ENCODE measurements at places on chromosomes 5 and 9.

- DNase-seq: no peak
Observed at GRCh38 chr9:115152281-115152820, 34.4 kb upstream of the TNC start.

DNA sequence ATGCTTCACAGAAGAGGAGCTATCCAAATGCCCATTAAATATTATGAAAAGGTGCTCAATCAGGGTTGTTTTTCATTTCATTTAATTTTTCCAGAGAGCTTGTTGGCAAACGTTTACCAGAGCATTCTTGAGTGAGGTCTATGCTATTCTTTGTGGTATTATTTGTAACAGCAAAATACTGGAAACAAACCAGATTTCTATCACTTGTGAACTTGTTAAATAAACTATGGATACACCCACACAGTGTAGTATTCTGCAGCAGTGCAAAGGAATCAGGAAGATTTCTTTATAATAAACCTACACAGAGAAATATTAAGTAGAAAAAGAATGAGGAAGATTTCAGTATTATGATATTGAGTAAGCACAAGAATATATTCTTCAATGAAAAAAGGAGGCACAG, 15.0 kb upstream of the SLC1A1 start:
- DNase-seq: no peak

DNA sequence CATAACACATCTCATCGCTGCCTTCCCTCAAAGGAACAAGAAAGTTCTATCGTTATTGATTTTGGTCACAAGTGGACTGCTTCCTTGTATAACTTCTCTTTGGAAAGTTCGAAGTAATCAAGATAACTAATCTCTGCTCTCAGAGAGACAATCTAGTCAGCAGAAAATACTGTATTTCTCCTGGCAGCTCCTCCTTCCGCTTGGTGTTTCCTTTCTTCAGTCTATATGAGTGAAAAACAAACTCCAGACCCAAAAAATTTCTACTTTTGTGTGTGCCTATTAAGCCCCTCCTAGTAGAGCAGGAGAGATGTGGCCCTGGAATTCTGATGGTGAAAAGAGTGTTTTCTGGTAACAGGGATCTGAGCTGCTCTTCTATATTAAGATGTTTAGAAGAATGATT, 24.5 kb downstream of the OSTF1 start:
- no peak for DNase-seq

DNA sequence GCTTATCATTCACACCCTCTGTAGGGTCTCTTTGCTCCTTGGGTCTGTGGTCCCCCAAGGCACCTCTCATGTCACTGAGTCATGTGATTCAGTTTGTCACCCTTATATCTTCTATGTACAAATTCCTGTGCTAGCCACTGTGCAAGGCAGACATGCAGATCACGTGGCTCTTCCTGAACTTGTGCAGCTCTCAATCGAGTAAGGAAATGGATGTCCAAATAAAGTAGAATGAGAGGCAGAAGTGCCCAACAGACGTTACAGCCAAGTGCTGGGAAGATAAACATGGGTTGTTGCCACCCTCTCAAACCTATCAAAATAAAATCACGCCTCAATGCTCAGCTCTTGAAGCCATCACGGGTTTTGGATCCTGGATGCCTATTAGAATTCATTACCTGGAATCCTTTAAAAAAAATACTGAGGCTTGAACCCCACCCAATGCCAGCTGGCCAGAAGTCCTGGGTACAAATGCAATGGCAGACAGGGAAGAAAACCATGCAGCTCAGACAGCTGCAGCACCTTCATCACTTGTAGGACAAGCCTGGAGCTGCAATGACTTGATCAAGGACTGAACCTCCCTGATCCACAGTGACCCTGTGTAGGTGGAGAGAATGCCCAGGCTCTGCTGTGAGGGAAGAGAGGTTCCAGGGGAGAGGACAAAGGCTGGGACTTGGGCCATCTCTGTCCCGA, 228.7 kb upstream of the DAP start:
- no peak for DNase-seq

DNA sequence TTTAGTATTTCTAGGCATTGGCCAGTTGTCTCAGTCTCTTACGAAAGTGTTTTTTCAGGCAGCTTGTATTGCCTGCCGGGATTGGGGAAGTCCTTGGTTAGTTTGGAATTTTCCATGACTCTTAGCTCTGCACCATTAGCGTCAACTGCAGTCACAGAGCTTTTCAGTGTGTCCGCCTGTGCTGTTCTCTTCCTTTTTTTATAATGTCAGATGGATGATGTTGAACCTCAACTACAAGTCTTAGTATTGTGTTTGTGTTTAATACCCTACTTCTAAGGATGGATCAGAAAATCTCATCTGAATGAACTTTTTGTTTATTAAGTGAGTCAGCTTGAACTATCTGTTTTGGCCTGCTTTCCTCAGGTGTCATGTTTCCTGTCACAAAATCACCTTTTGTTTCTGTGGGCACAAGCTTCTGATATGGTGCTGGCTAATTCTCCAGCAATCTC, 33.1 kb downstream of the ATP6V0E1 start:
- peak; percentile 61 for DNase-seq

- peak; percentile 45 for DNase-seq
Observed at GRCh38 chr9:115267790-115268189, 149.8 kb upstream of the TNC start.

GRCh38 chr9:4141296-4141695, 158.6 kb downstream of the GLIS3 start:
- DNase-seq: peak; percentile 54

DNA sequence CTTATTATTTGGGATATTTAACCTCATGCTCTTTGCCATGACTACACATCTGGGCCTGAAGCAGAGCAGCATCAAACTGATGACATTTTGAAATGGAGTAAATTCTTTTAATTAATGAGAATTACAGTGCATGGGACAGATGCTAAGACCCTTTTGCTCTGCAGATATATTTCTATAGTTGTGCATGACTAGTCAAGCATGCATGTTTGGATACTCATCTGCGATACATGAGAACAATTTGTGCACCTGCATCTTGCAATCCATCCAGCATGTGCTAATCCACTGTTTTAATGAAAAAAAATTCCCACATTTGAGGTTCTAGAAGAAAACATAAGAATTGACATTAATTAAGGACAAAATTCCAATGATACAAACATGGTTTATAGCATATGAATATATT, 1047.6 kb upstream of the ACO1 start:
- DNase-seq: no peak

- peak; percentile 85 for DNase-seq
Observed at GRCh38 chr9:110440172-110440571, 102.5 kb upstream of the TXNDC8 start.

- peak; percentile 60 for DNase-seq
Observed at GRCh38 chr5:147303976-147304375, 69.2 kb downstream of the STK32A start.

GRCh38 chr9:97660340-97660739, 26.7 kb downstream of the NCBP1 start:
- DNase-seq: no peak

DNA sequence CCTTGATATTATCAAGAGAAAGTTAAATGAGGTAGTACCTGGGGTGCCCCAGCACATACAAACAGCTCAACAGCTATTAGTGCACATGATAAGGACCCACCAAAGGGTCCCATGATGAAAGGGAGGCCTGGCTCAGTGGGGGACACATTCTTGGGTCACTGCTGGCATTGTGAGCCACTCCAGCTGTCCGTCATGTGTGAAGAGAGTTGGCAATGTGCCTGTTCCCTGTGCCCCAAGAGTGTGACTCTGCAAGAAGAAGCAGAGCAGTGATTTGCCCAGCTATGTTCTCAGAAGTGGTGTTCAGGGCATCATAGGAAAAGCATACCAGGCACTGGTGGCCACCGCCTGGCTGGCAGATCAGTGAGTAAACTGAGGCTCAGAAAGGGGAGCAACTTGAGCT, 37.1 kb upstream of the TDRD7 start:
- no peak for DNase-seq

DNA sequence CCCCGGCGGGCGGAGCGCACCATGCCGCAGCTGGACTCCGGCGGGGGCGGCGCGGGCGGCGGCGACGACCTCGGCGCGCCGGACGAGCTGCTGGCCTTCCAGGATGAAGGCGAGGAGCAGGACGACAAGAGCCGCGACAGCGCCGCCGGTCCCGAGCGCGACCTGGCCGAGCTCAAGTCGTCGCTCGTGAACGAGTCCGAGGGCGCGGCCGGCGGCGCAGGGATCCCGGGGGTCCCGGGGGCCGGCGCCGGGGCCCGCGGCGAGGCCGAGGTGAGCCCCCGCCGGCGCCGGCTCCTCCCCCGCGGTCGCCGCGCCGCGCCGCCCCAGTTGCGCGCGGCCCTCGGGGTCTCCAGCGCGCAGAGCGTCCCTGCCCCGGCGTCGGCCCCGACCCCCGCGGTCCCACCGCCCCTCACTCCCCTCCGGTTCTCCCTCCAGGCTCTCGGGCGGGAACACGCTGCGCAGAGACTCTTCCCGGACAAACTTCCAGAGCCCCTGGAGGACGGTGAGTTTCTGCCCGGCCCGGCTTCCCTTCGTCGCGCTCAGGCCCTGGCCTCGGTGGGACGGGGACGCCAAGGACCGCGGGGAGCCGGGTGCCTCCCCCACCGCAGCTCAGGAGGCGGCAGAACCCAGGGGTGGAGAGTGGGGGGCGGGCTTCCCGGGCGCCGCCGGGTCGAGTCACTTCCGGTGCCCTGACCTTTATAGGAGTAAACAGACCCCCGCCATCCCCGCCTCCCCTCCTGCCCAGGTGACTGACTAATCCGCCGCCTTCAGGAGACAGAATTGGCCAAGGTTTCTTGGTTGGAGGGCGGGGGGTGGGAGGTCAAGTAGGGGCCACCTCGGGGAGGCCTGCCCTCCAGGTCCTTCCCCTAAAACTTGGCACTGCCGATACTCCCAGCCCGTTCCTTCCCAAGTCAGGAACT, 665 bp downstream of the TCF7 start:
- DNase-seq: no peak
